AG04449 (cell line): ENCODE measurements at places on chromosomes 7 and 10.

- no peak for DNase-seq
Measured at GRCh38 chr7:112254156-112254555, 47.7 kb downstream of the ZNF277 start.

- DNase-seq = no peak
Measured at GRCh38 chr10:82294874-82295378, 419.9 kb downstream of the NRG3 start.

DNA sequence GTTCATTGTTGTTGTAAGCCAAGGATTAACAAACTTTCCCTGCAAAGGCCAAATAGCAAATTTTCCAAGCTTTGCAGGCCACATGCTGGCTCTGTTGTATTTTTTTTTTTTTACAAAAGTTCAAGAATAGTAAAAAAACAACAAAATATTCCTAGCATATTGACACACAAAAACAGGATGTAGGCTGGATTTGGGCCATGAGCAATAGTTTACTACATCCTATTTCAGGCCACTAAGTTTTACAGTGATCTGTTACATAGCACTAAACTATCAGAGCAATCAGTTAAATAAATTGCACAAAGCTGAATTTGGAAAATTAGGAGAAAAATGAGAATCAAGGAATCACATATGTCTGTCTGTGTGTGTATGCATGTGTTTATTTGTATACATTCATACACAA is 491.8 kb upstream of the GHITM start:
- no peak for DNase-seq

DNA sequence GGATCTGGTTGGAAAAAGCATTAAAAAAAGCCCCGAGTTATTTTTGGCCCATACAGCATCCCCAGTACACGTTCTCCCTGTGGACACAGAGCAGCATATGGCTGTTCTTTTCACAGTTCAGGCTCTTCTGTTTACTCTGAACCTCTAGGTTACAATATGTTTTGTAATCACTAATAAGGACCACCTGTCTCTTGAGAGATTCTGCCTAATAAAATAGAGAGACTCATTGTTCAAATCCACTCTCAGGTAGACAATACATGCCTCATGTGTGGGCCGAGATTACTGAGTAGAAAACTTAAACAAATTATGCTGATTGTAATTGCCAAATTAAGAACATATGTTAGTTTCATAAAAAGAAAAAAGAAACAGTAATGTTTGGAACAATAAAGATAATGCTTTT is 647.7 kb downstream of the GRM8 start:
- no peak for DNase-seq

- no peak for DNase-seq
Measured at GRCh38 chr10:23196915-23197314, 4.8 kb downstream of the PTF1A start.

- DNase-seq = no peak
Measured at GRCh38 chr10:79125092-79125491, 56.3 kb downstream of the ZMIZ1 start.

- no peak for DNase-seq
Measured at GRCh38 chr7:99313204-99313573, 12.5 kb upstream of the ARPC1A start.

GRCh38 chr7:1845536-1846311 is 175.6 kb downstream of the ELFN1 start:
- DNase-seq = no peak

DNA sequence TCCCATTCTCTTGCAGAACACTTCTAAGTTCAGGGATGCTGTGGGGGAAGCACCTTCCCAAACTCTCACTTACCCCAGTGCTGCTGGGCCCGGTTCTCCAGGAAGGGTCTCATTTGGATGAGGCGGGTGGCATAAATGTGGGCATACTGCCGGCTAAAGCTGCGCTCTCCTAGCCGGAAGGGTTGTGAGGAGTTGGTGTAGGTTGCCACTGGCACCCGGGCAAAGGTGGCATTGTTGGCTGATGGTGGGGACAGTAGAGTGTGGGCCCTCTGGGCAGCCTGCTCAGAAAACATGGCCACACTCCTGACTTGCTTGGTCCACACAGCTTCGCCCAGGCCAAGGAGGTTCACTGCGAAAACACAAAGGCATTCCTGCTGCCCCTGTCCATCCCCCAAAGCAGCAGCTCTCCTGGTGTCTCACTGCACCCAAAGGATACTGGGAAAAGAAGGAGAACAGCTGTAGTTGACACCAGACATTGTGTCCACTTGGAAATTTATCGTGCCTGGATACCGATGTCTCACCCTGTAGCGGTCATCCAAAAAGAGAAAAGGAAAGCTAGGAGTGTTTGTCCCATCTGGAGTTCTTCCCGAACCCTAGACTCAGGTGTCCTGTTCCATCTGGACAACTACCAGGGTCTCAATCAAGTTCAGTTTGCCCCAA is 1.5 kb downstream of the POLD2 start:
- DNase-seq = no peak

DNA sequence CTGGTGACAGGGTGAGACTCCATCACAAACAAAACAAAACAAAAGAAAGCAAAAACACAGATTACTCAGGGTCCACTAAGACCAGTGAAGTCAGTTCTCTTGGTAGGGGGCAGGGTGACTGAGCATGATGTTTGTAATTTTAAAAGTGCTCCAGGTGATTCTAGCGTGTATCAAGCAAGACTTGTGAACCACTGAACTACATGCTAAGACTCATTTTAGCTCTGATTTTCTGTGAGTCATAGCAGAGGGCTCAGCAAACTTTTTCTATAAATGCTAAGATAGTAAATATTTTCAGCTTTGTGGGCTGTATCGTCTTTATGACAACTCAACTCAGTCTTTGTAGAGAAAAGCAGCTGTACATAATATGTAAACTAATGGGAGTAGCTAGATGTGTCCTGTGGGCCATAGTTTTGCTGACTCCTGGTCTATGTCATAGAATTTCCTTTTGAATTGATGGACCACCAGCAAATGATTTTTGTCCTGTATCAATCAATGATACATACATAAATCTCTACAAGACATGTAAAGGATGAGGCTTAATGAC is 141.3 kb downstream of the CFTR start:
- DNase-seq = no peak

- DNase-seq = no peak
Measured at GRCh38 chr7:100567751-100568175, 5.9 kb downstream of the SAP25 start.

DNA sequence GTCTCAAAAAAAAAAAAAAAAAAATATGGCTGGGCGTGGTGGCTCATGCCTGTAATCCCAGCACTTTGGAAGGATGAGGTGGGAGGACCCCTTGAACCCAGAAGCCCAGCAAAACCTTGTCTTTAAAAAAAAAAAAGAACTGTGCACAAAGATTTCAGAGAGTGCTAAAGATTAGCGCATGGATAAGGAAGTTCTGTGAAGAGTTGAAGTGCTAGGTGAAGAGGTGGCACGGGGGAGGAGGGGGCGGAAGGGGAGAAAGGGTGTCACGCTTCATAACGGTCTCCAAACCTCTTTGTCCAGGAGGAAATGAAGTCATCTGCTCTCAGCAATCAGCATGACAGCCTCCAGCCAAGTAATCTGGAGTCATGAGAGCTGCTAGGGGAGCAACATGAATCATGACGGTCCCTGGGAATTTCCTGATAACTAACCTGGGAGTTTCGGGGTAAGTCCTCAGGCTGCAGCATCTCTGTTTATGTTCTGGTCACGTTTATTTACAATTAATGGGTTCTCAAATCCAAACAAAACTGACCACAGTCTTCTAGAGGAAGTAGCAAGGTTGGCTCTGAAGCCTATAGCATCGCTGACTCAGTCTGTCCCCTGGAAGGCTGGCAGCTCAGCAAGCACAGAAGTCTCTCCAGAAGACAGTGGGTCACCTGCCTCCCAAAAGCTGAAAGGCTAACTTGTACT is 1.9 kb upstream of the PLAU start:
- DNase-seq = peak; percentile 85

GRCh38 chr7:69610374-69611084 is 12.3 kb downstream of the AUTS2 start:
- DNase-seq = no peak

DNA sequence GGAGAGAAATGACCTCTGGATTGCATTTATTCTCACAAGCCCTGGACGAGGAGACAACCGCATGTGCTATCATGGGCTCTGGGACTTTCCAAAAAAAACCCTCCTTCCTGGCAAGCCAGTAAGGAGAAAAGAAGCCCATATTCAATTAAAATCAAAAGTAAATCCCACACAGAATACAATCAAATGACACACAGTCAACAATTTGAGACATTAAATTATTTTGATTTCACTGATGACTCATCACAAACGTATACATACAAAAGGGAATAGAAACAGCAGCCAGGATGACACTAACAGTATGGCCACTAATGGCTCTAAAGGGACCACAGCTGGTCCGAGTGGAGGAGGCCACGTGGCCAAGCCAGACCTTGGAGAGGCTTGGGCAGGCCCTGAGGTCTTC is 24.9 kb downstream of the LRRC20 start:
- DNase-seq = no peak

GRCh38 chr7:40306596-40306995 is 171.8 kb downstream of the SUGCT start:
- no peak for DNase-seq

- DNase-seq = no peak
Measured at GRCh38 chr10:130193493-130194193, 57.5 kb downstream of the GLRX3 start.

GRCh38 chr10:64486901-64487300 is 965.7 kb downstream of the REEP3 start:
- DNase-seq = no peak

GRCh38 chr10:47253030-47253637 is 46.9 kb upstream of the GDF10 start:
- DNase-seq = no peak

- DNase-seq = no peak
Measured at GRCh38 chr7:50607524-50608125, 42.4 kb upstream of the DDC start.

- DNase-seq = no peak
Measured at GRCh38 chr10:77680811-77681210, 43.2 kb upstream of the KCNMA1 start.

DNA sequence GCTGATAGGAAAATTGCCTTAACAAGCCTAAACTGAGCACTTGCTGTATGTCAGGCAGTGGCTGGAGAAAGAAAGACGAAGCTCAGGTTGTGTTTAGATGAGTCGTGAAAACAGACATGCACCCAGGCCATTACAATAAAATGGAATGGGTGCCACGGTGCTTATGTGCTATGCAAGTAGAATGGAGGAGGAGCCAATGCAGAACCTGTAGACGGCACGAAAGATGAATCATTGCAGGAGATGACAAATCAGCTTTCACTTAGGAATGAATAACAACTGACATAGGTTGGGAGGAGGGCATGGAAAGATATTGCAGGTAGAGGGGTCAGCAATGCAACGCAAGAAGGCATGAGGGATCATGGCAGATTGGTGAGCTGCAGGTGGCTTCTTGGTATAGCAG is 61.2 kb upstream of the ARHGAP21 start:
- DNase-seq = no peak

DNA sequence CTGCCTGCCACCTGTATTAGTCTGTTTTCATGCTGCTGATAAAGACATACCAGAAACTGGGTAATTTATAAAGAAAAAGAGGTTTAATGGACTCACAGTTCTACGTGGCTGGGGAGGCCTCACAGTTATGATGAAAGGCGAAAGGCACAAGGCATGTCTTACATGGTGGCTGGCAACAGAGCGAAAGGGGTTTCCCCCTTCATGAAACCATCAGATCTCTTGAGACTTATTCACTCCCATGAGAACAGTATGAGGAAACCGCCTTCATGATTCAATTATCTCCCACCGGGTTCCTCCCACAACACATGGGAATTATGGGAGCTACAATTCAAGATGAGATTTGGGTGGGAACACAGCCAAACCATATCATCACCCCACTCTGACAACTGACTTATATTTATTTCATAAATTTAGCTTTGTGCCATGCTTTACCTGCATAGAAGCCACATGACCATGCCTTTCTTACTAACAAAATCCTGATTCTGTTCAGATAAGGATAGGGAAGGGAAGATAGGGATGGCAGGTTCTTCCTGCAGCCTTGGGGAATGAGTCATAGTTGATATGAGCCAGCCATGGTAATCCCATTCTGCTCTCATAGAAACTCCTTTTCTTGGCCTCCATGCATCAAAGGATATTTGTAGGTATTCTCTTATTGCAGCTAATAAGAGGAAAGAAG is 191.3 kb upstream of the AGK start:
- DNase-seq = no peak

DNA sequence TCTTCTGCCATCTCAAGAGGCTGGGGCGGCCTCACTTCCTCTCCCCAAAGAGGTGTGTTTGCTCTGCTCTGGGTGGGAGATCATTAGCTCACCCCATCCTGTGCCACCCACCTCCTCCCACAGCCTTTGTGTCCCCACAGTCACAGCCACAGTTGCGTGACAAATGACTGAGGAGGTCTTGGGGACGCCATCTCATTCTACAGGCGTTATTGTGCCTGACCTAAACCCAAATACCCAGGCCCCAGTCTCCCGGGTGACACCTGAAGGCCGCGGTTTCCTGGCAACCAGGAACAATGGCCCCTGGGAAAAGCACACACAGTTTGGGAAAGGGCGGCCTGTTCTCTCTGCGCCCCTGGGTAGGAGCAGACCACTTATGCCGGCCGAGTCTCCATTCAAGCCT is 51.6 kb downstream of the SLIT1 start:
- no peak for DNase-seq

GRCh38 chr7:92723205-92723604 is 113.2 kb downstream of the CDK6 start:
- DNase-seq = no peak

DNA sequence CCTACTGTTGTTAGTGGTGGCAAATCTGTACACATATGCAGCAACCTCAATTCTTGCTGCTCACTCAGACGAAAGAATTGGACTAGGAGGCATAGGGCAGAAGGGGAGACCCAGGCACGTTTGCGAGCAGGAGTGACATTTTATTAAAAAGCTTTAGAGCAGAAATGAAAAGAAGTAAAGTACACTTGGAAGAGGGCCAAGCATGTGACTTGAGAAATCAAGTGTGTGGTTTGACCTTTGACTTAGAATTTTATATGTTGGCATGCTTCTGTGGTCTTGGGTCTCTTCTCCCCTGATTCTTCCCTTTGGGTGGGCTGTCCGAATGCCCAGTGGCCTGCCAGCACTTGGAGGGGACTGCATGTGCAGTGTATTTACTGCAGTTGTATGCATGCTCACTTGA is 205.5 kb upstream of the SEMA3D start:
- DNase-seq = no peak

- DNase-seq = no peak
Measured at GRCh38 chr7:46165276-46165675, 244.2 kb upstream of the IGFBP3 start.

DNA sequence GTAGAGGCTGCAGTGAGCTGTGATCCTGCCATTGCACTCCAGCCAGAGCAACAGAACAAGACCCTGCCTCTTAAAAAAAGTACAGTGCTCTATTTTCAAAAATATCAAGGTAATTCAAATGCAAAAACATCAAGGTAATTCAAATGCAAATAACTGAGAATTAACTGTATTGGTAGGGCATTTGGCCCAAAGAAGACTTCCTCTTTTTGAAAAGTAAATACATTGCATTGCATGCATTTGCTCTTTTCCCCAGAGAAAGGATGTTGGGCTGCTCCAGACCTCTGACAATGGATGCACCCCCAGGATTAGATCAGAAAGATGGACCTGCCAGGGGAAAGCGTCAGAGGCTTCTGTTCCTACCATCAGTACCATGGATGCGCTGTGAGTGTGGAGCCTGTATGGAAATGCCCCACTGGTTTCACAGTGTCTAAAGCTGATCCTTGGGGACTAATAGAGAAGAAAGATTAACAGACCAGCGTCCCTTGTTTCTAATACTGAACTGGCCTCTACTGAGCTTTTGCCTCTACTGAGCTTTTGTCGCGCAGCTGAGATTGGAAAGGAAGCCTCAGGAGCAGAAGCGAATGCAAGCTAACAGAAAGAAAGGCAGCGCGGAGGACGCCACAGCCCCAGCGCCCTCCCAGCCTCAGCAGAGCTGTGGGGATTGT is 93.5 kb upstream of the LYZL2 start:
- DNase-seq = no peak
